ENCODE measurements at places on chromosomes 13 and 19. TPM values are rescaled to one million over a fixed set of nuclear protein-coding genes. Genes with fewer than 3 reads are reported as not detected.

GRCh38 chr13:113297370-113298042 is 467 bp downstream of the LAMP1 start:
- H3K27me3 ChIP-seq = no peaks in the 10 kb centered on the region
- peak overlapping the region; percentile 81 for H3K4me3 ChIP-seq
- H3K27ac ChIP-seq = peak overlapping the region; percentile 22
- peak; percentile 61 for DNase-seq

- H3K27me3 ChIP-seq = no peaks in the 10 kb centered on the region
- H3K4me1 ChIP-seq = peaks cover 2% of the 10 kb centered on the region
- no peaks in the 10 kb centered on the region for H3K36me3 ChIP-seq
- DNase-seq = no peak
- H3K27ac ChIP-seq = no peak overlapping the region
These were observed 175.1 kb downstream of the ITGBL1 start for GRCh38 chr13:101627556-101627943.

The NBEA gene
- total RNA-seq = 14.0 TPM

The OR7A17 gene
- not detected for total RNA-seq

The MISP gene
- not detected for total RNA-seq

DNA sequence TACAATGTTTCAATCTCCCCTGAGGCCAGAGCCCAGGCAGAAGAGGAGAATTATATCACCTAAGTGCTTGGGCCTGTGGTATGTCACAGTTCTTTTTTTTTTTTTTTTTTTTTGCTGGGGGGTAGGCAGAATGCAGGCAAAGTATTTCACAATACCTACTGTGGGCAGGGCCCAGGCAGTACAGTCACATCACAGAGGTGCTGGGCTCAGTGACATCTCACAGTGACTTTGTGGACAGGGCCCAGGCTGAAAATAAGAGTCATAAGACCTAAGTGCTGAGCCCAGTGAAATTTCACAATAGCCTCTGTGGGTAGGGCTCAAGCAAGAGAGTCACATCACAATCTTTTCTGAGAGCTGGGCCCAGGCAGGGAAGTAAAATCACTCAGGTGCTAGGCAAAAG is 15.9 kb upstream of the ZNF208 start:
- no peaks in the 10 kb centered on the region for H3K36me3 ChIP-seq
- H3K4me3 ChIP-seq = no peak overlapping the region
- no peak for DNase-seq
- H3K27ac ChIP-seq = no peak overlapping the region
- H3K27me3 ChIP-seq = no peaks in the 10 kb centered on the region

DNA sequence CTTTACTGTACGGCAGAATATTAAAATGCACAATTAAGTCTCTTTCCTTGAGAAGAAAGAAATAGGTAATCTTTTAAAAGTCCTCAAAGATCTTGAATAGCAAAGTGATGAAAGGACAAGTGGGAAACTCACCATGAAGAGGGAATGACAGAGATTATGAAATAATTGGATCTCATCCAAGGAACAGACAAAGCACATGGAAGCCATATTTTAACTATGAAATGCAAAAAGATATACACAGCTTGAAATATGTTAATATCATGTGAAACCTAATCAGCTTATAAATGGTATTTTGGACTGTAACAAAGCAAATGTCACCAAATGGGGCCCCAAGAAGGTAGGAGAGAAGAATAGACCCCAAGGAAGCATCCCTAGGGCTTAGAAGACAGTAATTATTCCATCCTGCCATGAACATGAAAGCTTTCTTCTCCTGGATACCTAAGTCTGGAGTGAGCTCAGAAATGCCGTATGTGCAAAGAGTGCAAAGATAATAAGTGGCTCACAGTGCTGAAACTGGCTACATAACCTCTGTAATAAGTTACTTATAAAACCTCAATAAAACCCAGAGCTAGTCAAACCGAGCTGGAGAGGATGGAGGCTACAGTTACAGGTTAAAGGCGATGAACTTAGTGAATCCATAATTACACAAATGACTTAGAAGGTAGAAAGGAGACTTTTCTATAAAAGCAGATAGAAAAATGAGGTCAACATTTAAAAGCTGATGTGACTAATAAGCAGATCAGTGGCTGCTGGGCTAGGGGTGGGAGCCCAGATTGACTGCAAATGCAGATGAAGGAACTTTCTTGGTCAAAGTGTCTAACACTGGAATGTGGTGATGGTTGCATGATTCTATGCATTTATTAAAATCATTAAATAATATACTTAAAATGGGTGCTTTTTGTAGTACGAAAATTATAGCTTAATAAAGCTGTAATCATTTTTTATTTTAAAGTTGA is 34.4 kb downstream of the DCLK1 start:
- H3K27me3 ChIP-seq = no peaks in the 10 kb centered on the region
- H3K4me1 ChIP-seq = no peaks in the 10 kb centered on the region
- H3K4me3 ChIP-seq = no peak overlapping the region
- no peak overlapping the region for H3K27ac ChIP-seq
- no peaks in the 10 kb centered on the region for H3K36me3 ChIP-seq
- DNase-seq = no peak

GRCh38 chr13:77514336-77514726 is 21.2 kb upstream of the SCEL start:
- H3K4me1 ChIP-seq = no peaks in the 10 kb centered on the region
- no peak overlapping the region for H3K4me3 ChIP-seq
- no peaks in the 10 kb centered on the region for H3K36me3 ChIP-seq
- H3K27ac ChIP-seq = no peak overlapping the region
- no peaks in the 10 kb centered on the region for H3K27me3 ChIP-seq
- no peak for DNase-seq

The KCNC3 gene
- 1.6 TPM for total RNA-seq

The SLC25A23 gene
- 52.8 TPM for total RNA-seq

- no peaks in the 10 kb centered on the region for H3K4me1 ChIP-seq
- H3K27ac ChIP-seq = no peak overlapping the region
- H3K36me3 ChIP-seq = no peaks in the 10 kb centered on the region
- DNase-seq = no peak
- no peak overlapping the region for H3K4me3 ChIP-seq
These were observed 49.4 kb upstream of the DOCK9 start for GRCh38 chr13:99027260-99027659.

DNA sequence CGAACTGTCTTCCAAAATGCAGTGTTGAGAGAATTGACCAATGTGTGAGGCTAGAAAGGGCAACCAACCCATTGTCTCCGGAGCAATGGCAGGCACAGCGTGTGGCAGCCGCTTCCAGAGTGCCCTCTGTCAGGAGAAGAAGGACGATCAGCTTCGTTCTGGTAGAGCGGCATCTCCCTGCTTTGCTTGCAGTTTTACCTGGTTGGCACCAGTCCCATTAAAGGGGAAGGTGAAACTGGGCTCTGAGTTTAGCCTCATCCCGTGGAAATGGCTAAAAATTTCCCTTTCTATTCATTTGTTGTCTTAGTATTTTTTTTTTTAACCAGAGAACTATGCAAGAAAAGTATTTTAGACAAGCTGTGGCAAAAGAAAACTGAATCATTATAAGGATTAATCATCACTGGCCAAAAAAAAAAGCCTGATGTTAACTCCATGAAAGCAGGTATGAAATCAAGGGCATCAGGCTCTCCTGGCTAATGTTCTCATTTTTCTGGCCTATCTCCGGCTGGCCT is 81.5 kb upstream of the SLC7A1 start:
- H3K27me3 ChIP-seq = no peaks in the 10 kb centered on the region
- H3K4me3 ChIP-seq = no peak overlapping the region
- DNase-seq = no peak
- H3K36me3 ChIP-seq = no peaks in the 10 kb centered on the region

- no peaks in the 10 kb centered on the region for H3K4me1 ChIP-seq
- H3K36me3 ChIP-seq = no peaks in the 10 kb centered on the region
- no peak overlapping the region for H3K4me3 ChIP-seq
- H3K27ac ChIP-seq = no peak overlapping the region
These were observed 17.8 kb downstream of the PLPP2 start for GRCh38 chr19:273393-273792.

DNA sequence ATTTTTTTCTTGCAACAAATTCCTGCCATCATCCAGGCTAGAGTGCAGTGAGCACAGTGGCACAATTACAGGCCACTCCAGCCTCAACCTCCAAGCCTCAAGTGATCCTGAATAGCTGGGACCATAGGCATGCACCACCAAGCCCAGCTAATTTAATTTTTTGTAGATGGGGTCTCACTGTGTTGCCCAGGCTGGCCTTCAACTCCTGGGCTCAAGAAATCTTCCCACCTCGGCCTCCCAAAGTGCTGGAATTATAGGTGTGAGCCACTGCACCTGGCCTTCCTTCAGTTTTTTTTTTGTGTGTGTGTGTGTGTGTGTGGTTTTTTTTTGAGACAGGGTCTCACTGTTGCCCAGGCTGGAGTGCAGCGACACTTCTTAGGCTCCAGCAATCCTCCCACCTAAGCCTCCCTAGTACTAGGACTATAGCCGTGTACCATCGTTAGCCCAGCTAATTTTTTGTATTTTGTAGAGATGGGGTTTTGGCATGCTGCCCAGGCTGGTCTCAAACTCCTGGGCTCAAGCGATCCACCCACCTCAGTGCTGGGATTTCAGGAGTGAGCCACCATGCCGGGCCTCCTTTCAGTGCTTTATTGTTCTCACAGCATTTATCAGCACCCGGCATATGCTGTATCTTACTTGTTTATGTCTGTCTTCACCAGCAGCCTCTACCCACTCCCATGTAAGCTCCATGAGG is 5.9 kb upstream of the SRRM5 start:
- peaks cover 3% of the 10 kb centered on the region for H3K36me3 ChIP-seq
- DNase-seq = no peak
- no peak overlapping the region for H3K27ac ChIP-seq
- no peak overlapping the region for H3K4me3 ChIP-seq

- H3K27ac ChIP-seq = no peak overlapping the region
- H3K27me3 ChIP-seq = no peaks in the 10 kb centered on the region
- H3K4me1 ChIP-seq = no peaks in the 10 kb centered on the region
- H3K4me3 ChIP-seq = no peak overlapping the region
- H3K36me3 ChIP-seq = no peaks in the 10 kb centered on the region
- DNase-seq = peak; percentile 24
These were observed 76.0 kb downstream of the CHST8 start for GRCh38 chr19:33697766-33698165.

- H3K4me1 ChIP-seq = no peaks in the 10 kb centered on the region
- H3K27ac ChIP-seq = no peak overlapping the region
- H3K4me3 ChIP-seq = no peak overlapping the region
- DNase-seq = no peak
- no peaks in the 10 kb centered on the region for H3K36me3 ChIP-seq
These were observed 153.5 kb downstream of the STK24 start for GRCh38 chr13:98423417-98423816.

DNA sequence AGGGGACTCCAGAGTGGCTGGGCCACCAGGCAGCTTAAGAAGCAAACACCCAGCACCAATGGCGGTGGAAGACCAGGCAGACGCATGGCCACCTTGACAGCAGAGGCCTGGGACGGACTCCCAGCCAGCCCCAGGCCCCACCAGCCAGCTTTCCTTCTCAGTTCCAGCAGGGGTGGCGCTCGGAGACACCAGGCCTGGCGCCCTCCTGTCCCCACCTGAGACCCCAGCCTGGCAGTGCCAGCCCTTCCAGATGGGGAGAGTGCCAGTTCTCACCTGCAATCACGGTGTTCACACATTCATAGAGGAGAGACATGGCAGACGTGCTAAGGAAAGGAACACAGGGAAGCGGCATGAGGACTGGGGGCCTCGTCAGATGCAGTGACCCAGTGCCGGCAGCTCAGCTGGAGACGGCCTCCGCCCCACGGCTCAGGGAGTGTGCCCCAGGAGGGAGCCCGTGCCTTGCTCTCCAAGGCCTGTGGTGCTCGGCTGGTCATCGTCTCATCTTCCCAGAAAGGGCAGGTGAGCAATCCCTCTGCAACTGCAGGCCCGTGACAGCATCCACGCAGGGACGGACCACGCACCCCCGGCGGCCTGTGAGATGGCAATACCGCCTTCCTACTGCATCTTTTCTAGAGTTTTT is 24.4 kb downstream of the AP3D1 start:
- H3K27me3 ChIP-seq = no peaks in the 10 kb centered on the region
- H3K27ac ChIP-seq = no peak overlapping the region
- H3K36me3 ChIP-seq = no peaks in the 10 kb centered on the region

DNA sequence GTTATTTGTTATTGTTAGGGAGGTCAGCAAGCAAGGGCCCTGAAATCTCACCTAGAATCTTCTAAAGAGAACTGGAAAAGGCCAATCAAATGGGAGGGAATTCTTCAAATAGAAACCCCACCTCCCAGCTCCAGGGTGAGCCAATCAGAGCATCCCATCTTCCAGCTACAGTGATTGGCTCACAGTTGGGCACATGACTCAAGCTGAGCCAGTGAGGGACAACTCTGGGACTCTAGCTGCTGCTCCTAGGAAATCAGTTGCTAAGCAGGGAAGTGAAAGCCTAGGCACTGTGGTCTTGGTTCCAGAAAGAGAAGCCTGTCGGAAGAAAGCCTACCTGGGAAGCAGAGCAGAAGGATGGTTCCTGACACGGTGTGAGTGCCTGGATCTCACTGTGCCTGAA is 13.4 kb downstream of the TM6SF2 start:
- no peak for DNase-seq
- no peak overlapping the region for H3K27ac ChIP-seq
- H3K36me3 ChIP-seq = no peaks in the 10 kb centered on the region

GRCh38 chr13:41244556-41244955 is 18.8 kb downstream of the MTRF1 start:
- H3K36me3 ChIP-seq = no peaks in the 10 kb centered on the region
- no peak overlapping the region for H3K27ac ChIP-seq
- no peak for DNase-seq
- H3K4me1 ChIP-seq = no peaks in the 10 kb centered on the region
